HepG2 (cell line): ENCODE measurements at places on chromosomes 16 and 17.
A peak's percentile ranks its signal among the peaks of the same experiment; 100 is the strongest.

GRCh38 chr16:15608398-15609285 lies 34.3 kb downstream of the MARF1 start:
- peak; percentile 90 for DNase-seq

DNA sequence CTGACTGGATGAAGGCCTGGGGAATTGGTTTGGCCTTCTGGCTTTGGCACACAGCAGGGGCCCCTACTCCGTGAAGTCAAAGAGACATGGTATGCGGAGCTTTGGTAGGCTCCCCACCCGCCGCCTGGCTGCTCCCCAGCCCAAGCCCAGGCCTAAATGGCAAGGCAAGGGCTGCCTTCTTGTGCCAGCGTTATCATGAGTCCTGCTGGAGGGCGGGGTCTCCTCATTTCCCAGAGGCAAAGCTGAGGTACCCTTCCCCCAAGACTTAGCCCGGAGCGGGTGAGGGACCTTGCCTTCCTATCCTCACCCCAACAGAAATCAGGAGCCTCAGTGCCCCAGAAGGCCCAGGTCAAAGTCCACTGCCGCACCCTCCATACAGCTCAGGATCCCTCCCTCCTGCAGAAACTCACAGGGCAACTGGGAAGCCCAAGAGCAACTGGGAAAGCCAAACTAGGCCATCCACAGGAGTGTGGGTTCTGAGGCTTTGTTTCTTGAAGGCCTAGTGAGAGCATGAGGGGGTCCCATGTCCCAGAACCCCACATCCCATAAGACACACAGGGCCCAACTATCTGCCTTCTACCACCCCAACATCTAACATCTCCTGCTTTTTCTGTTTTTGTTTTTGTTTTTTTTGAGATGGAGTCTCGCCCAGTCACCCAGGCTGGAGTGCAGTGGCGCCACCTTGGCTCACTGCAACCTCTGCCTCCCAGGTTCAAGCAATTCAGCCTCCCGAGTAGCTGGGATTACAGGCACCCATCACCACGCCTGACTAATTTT lies 9.3 kb downstream of the PGAP3 start:
- DNase-seq = no peak

DNA sequence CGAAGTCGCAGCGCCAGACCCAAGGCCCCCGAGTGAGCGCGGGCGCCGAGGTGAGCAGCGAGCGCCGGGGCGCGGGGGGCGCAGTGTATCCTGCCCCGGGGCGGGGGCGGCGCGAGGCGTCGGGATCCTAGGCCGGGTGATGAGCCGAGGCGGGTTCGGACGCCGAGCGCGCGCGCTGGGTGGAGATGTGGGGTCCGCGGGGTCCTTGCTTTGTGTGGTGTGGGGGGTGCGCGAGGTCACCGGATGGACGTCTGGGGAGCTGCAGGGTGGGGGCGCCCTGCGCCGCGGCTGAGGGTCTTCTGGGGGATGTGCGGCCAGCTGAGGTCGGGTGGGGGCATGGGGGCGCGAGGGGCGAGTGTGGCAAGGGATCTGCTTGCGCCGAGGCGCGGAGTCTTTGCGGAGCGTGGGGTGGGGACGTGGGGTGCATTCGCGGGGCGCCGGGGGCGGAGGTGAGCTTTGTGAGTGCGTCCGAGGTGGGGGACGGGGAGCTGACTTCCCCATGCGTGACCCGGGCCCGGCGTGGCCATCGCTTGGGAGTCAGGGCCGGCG lies 560 bp downstream of the RAI1 start:
- no peak for DNase-seq

DNA sequence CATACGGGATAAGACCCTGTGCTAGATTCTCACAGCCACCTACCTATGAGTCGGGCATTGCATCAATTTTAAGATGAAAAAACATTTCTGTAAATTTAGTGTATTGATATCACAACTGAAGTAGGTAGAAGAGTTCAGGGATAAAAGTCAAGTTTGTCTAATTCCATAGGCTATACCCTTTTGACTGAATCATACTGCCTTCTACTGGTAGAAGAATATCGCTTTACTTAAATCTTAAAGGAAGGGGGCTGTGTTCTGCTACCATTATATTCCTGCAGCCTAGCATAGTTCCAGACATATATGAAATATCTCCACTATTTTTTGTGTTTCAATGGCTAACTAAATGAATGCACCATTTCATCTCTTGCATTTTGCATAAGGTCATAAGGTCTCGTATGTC lies 1128.6 kb downstream of the CDH8 start:
- no peak for DNase-seq

DNA sequence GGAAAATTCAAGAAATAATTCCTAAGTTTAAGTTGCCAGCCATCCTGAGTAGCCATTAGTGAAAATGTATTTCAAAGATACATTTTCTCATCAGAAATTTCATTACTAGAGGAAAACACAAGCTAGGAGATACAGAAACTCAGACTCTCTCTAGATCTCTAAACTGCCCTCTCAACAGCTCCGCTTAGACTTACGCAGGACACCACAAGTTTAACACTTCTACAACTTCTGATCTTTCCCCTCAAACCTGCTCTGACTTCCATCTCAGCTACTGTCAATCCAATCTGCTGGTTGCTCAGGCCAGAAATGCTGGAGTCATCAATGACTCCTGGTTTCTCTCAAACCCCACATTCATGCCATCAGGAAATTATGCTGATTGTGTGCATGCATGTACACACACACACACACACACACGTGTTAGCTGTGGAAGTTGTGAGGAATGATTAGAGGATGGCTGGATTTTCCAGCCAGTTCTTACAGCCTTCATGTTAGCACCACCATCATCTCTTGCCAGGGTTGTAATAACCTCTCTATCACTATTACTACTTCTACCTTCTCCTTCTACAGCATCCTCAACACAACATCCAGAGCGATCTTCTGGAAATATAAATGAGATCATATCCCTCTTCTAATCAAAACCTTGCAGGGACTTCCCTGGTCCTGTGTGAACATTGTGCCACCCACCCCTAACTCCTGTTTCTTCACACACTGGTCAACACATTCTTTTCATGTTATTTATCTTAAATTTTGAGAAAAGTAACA lies 47.1 kb downstream of the COX10 start:
- DNase-seq = no peak

DNA sequence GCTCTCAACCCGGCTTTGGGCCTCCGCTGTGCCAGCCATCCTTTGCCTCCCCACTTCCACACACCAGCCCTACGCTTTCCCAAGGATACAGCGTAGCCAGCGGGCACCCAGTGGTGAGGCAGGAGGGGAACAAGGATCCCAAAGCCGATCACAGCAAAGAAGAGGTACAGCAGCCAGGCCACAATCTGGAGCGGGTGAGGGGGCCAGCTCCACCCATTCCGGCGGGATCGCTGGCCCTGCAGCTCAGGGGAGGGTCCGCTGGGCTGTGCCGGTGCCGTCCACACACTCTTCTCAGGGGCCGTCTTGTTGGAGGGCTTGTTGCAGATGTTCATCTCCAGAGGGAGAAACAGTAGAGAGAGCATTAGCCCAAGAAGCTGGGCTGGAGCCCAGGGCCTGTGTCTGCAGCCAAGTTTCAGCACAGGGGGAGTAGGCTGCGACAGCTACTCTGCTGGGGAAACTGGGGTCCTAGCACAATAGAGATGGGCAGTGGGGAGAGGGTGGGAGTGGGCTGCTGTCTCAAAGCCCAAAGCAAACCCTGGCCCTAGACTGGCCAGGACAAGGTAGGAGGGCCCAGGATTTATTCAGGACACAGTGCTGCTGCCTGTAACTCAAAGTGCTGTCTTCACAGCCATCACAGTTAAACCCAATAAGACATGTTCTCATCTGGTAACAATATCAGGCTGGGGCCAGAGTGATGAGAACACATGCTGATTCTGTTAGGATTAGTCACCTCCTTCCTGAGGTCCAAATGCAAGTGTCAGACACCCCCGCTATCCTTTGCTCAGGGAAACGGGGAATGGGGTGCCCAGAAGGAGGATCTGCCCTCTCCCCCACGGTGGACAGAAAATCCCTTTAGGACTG lies 9.9 kb downstream of the ZDHHC1 start:
- DNase-seq = no peak
